Uterus (tissue), 4 donors: ENCODE measurements at places on chromosomes 2 and 18.

GRCh38 chr2:85846411-85846810 lies 42.4 kb downstream of the ST3GAL5 start:
- H3K4me1 ChIP-seq, result no peaks in the 10 kb centered on the region
- no peak for DNase-seq
- no peaks in the 10 kb centered on the region for H3K36me3 ChIP-seq
- H3K4me3 ChIP-seq, result no peak overlapping the region
- no peaks in the 10 kb centered on the region for H3K27me3 ChIP-seq

DNA sequence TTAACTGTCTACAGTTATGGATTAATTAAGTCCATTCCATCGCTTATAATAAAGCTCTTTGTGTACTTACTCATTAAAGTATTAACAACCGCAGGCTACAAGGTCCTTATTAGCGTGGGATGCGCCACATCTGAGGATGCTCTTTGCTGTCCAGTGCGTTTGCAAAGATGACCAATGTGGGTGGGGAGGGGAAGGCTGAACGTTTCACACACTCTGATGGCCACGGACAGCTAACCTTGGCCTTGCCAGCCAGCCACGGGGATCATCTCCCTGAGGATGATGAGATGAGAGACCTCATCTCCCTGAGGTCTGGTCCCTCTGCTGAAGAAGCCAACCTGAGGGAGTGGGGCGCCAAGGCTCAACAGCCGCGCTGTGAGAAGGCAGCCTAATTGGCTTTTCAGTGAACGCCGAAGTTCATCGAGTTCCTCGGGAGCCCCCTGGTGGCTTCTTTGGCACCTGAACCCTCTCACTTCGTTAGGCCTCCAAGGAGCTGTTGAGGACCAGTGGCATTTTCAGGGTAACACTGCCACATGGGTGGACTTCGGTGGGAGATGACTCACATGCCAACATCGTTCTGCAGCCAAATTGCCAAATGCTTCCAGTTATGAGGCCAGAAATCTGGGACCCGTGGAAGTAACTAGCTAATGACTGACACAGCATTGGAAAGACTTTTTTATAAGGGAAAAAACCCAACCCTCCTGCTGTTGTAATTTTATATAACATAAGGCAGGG lies 69.3 kb upstream of the SEC11C start:
- no peaks in the 10 kb centered on the region for H3K4me1 ChIP-seq
- H3K27ac ChIP-seq, result no peak overlapping the region
- peak; percentile 83 for DNase-seq
- no peaks in the 10 kb centered on the region for H3K27me3 ChIP-seq
- no peaks in the 10 kb centered on the region for H3K36me3 ChIP-seq

DNA sequence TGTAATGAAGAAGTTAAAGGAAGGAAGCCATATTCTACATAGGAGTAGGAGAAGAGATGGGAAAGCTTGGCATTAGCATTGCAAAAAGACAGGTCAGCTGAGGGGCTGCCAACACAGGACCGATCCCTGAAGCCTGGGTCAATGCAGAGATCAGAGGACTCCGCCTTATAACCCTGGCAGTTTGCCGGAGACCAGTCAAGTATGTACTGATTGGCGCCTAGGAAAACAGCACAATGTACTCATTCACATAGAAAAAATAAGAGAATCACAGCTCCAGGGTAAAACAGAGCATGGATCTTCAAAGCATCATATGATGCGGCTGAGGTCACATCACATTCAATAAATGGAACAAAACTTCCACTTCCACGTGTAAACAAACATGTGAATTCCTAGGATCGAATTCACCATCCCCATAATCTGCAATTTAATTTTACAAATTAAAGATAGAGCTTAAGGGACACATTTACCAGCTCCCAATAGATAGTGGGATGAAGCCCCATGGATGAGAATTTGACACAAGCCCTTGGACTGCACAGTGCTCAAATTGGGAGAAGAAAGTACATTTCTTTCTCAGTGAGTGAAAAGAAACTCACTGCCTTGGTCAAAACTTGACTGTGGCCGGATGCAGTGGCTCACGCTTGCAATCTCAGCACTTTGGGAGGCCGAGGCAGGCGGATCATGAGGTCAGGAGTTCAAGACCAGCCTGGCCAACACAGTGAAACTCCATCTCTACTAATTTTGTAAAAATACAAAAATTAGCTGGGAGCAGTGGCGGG lies 135.0 kb upstream of the KLHL14 start:
- H3K4me1 ChIP-seq, result no peaks in the 10 kb centered on the region
- no peaks in the 10 kb centered on the region for H3K36me3 ChIP-seq
- no peak for DNase-seq
- no peak overlapping the region for H3K27ac ChIP-seq

GRCh38 chr18:12456441-12456840 lies 48.7 kb downstream of the PRELID3A start:
- no peak overlapping the region for H3K4me3 ChIP-seq
- H3K27ac ChIP-seq, result no peak overlapping the region
- no peaks in the 10 kb centered on the region for H3K4me1 ChIP-seq
- H3K27me3 ChIP-seq, result no peaks in the 10 kb centered on the region
- no peaks in the 10 kb centered on the region for H3K36me3 ChIP-seq
- no peak for DNase-seq

DNA sequence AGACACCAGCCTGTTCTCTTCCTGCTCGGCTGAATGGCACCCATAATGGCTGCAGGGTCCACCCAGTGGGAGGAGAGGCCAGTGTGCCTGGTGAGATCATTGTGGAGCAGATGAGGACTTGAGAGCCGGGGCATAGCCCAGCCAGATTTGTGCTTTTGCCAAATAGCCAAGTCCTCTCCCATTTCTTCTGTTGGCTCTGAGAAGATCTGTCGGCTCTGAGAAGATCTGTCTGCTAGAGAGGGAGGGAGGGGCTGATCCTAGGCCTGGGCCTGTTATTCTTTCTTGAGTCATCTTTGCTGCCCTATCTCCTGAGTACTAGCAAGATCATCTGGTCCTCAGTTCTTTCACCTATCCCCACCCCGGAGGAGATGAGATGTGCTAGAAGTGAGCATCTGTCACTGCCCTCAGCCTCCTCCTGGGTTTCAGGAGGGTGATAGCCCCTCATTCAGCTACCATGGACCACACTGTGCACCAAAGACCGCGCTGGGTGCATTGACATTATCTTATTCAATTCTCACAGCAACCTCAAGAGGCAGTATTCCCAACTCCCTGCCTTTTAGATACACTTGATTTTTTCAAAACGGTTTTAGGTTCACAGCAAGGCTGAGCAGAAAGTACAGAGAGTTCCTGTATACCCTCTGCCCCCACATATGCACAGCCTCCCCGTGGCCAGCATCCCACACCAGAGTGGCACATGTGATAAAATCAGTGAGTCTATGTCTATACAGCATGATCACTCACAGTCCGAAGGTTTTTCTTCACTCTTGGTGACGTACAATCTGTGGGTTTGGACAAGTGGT lies 98.6 kb downstream of the CAPN13 start:
- no peak overlapping the region for H3K4me3 ChIP-seq
- DNase-seq, result no peak
- no peaks in the 10 kb centered on the region for H3K4me1 ChIP-seq
- H3K36me3 ChIP-seq, result no peaks in the 10 kb centered on the region
- no peaks in the 10 kb centered on the region for H3K27me3 ChIP-seq

- H3K27ac ChIP-seq, result peak overlapping the region; percentile 96
- peak overlapping the region; percentile 31 for H3K4me3 ChIP-seq
- peak; percentile 34 for DNase-seq
- no peaks in the 10 kb centered on the region for H3K4me1 ChIP-seq
- no peaks in the 10 kb centered on the region for H3K36me3 ChIP-seq
Measured at GRCh38 chr2:241860184-241861078, 1.7 kb upstream of the PDCD1 start.

- DNase-seq, result no peak
- H3K27ac ChIP-seq, result no peak overlapping the region
- no peaks in the 10 kb centered on the region for H3K27me3 ChIP-seq
- no peak overlapping the region for H3K4me3 ChIP-seq
- H3K36me3 ChIP-seq, result no peaks in the 10 kb centered on the region
- no peaks in the 10 kb centered on the region for H3K4me1 ChIP-seq
Measured at GRCh38 chr18:59536166-59536565, 161.1 kb downstream of the CCBE1 start.

GRCh38 chr2:193895226-193895625 lies 1700.5 kb upstream of the TMEFF2 start:
- no peak for DNase-seq
- no peaks in the 10 kb centered on the region for H3K4me1 ChIP-seq
- no peaks in the 10 kb centered on the region for H3K27me3 ChIP-seq
- no peaks in the 10 kb centered on the region for H3K36me3 ChIP-seq
- H3K27ac ChIP-seq, result no peak overlapping the region

DNA sequence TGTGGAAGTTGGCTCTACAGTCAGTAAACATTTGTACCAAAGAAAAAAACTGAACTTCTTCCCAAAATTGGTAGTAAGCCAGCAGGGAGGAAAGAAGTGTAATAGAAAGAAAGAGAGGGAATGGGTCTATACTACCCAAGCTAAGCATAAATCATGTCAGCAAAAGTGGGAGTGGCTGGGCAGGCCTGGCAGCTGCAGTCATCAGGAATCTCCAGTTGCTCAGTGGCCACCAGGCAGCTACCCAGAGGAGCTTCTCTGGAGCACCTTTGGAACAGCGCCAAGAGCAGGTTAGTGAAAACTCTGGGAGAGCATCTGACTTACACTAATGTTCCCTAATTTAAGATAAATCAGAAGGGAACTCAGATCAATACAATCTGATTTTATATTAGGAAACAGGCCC lies 14.3 kb downstream of the FRZB start:
- DNase-seq, result peak; percentile 16
- no peaks in the 10 kb centered on the region for H3K27me3 ChIP-seq
- H3K4me3 ChIP-seq, result no peak overlapping the region
- no peaks in the 10 kb centered on the region for H3K36me3 ChIP-seq
- no peaks in the 10 kb centered on the region for H3K4me1 ChIP-seq

GRCh38 chr2:199100326-199101110 lies 357.2 kb downstream of the SATB2 start:
- H3K27me3 ChIP-seq, result no peaks in the 10 kb centered on the region
- H3K36me3 ChIP-seq, result no peaks in the 10 kb centered on the region
- H3K4me1 ChIP-seq, result no peaks in the 10 kb centered on the region
- no peak overlapping the region for H3K27ac ChIP-seq
- no peak overlapping the region for H3K4me3 ChIP-seq

DNA sequence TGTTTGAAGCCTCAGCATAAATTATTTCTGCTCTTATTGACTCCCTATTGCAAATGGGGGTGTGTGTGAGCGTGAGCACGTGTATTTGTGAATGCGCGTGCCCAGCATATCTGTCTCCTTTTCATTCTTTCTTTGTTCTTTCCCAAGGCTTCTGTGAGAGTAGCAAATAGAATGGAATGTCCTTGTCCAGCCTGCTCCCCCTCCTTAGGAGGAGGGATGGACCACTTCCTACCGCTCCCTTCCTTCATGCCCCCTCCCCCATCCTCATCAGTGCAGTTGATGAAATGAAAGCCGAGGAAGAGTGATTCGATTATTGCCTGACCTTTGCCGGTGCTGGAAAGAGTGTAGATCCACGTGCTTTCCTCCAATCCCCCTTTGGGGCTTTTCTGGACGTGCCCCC lies 102.0 kb downstream of the CPO start:
- DNase-seq, result no peak
- no peaks in the 10 kb centered on the region for H3K27me3 ChIP-seq
- peak overlapping the region; percentile 56 for H3K27ac ChIP-seq

DNA sequence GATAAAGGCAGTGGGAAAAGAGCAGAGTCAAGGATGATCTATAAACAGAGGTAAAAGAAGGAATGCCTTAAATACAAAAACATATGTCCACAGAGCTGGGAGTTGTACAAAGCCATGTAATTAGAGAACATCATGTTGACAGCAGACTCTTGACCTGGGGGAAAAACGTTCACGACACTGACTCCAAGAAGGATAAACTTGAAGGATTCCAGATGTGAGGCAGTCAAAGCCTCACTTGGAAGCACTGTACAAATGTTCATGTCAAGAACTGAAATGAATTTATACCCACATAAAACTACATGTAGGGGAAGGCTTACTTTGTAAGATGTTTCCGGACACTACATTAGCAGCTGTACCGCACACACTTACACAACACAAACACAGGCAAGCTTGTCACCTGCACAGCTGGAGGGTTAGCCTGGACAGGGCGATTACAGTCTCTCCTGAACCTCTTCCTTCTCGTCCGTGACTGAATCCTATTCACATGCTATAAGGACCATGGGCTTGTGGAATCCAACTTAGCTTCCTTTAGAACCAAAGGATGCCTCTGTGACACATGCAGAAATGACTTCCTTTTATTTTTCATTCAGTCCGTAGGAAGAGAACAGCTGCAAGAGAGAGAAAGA lies 88.6 kb downstream of the SH3YL1 start:
- DNase-seq, result no peak
- no peaks in the 10 kb centered on the region for H3K36me3 ChIP-seq
- no peak overlapping the region for H3K4me3 ChIP-seq
- H3K27me3 ChIP-seq, result no peaks in the 10 kb centered on the region

- H3K36me3 ChIP-seq, result no peaks in the 10 kb centered on the region
- H3K27ac ChIP-seq, result no peak overlapping the region
- no peaks in the 10 kb centered on the region for H3K27me3 ChIP-seq
Measured at GRCh38 chr2:153584244-153584643, 105.7 kb upstream of the RPRM start.

DNA sequence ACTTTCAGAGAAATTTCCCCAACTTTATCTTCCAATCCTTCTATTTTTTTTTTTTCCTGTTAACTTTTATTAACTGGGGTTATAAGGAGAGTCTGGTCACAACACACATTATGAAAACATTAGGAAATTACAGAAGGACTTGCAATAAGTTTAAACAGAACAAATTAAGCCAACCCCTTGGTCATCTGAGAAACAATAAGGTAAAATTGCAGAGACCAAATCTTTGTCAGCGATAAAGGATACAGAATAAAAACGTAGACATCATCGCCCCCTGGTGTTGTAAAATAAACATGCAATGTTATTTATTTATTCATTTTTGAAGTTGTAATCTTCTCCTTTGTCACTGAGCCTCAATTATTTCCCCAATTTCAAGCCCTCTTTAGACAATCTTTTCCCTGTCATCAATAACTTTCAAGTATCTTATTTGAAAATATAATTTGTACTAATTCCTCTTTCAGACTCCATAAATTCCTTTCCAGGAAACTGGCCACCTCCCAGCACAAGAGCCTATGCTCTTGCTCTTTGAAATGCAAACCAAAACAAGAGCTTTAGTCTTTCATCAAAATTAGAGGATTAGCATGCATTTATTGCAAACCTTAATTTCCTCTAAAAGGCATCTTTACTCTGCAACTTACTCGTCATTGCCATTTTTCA lies 19.5 kb downstream of the G6PC2 start:
- H3K27ac ChIP-seq, result no peak overlapping the region
- H3K27me3 ChIP-seq, result no peaks in the 10 kb centered on the region
- H3K4me3 ChIP-seq, result no peak overlapping the region

- H3K4me3 ChIP-seq, result no peak overlapping the region
- no peaks in the 10 kb centered on the region for H3K27me3 ChIP-seq
- H3K27ac ChIP-seq, result no peak overlapping the region
- H3K36me3 ChIP-seq, result no peaks in the 10 kb centered on the region
- H3K4me1 ChIP-seq, result no peaks in the 10 kb centered on the region
Measured at GRCh38 chr2:85369500-85369899, 14.9 kb downstream of the ELMOD3 start.

DNA sequence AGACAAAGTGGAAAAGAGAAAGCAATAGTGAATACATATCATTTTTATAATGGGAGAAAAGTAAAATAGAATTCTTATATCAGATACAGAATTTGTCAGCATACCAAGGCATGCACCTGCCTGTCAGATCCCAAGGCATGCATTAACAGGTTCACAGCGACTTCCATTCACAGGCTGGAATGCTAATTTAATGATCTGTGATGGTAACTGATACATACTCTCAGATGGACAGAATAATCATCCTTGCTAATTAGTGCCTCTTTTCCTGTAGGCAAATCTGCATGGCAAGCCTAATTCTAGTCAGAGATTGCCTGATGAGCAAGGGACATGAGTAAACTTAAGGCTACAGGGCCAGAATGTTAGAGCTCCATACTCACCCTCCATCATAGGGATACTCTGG lies 76.1 kb downstream of the PRKRA start:
- DNase-seq, result no peak
- H3K27me3 ChIP-seq, result no peaks in the 10 kb centered on the region
- H3K36me3 ChIP-seq, result no peaks in the 10 kb centered on the region
- H3K27ac ChIP-seq, result no peak overlapping the region
